ENCODE measurements at places on chromosomes 4 and X.
A peak's percentile ranks its signal among the peaks of the same experiment; 100 is the strongest.

DNA sequence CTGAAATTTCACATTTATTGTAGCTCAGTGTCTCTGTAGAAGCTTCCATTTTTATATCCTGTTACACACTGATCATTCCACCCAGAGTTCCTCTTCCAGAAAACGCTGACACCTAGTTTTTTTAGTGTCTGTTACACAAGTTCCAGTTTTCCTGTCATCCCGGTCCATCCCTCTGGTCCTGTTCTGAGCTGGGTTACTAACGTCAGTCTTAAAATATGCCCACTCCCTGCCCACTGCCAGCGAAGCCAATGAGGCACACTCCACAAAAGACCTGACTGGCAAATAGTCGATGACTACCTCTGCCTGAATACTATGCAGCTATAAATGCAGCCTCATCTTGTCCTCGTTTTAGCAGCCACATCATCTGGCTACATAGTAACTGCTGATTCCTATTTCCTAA lies 30.9 kb upstream of the DDX3X start:
- peak; percentile 39 for DNase-seq

DNA sequence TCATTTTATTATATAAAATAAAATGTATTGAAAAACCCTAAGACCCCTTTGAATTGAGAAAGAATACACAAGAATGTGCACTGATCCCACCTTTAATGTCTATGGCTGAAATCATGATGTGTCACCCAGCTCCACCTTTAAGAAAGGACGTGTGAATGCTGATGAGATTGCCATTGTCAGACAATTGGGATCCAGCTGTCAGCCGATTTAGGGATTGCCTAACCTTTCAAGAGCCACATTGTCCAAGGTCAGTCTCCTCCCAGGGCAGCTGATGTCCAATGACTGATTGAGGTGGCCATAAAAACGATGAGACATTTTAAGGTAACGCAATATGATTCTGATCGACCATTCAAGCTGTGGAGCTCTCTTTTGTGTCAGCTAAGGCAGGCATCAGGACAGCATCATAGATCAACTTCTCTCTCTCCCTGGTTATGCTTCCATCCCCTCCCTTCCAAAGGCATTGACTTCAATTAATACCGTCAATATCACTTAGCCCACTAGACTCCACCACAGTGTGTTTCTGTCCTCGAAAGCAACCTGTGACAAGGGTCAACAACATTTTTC lies 1676.4 kb downstream of the PCDH7 start:
- no peak for DNase-seq

DNA sequence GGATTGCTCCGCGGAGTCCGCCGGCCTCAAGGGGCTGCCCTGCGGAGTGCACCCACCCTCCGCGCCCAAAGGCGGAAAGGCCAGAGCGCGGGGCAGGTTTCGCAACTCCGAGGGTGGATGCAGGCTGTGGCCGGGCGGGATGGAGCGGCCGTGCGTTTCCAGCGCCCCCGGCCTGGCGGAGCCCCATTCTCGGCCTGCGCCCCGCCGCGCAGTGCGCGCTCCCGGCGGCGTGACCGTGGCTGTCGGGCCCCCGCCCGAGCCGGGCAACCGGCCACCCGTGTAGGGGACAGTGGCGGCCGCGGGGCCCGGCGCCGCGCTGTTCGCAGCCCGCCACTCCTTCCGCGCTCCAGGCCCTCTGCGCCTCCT lies 331 bp downstream of the SETD7 start:
- no peak for DNase-seq

DNA sequence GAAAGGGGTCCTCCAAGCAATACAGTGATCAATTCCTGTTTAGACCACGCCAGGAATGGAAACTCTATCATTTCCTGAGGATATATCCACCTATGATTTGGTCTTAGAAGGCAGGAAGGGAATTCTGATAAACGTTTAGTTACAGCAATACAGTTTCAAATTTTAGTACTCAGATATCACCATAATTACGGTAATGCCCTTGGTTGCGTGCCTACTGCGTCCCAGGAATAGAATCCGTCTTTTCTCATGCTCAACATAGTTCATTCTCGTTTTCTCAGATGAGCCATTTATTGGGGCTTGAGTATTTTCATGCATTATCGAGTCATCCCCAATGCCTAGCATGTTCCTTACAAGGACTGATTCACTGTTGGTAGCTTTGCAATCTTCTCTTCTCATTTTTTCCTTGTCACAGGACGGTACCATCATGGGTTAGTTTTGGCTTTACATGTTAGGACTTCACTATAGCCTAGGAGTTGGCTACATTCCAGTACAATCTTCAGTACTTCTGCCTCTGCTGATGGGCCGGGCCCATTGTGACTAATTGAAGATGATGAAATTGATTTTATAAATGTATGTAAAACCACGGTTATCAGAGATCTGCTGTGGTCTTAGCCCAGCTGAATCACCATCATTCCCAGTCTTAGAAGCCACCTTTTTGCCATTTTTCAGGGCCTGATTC lies 4.4 kb upstream of the PRKX start:
- DNase-seq, result no peak

DNA sequence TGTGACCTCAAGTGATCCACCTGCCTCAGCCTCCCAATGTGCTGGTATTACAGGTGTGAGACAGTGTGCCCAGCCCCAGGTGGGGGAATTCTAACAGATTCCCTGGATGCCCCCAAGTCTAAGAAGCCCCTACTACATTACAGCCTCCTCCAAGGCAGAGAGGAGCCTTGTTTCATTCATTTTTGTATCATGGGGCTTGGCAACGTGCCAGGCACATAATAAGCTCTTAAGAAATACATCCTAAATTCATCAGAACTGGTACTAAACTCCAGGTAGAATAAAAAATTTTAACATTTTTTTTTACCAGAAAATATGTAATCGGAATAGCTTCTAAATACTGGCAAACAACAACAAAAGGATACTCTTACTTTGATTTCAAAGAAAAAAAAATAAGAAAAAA lies 127.1 kb downstream of the CHIC2 start:
- no peak for DNase-seq

- DNase-seq, result no peak
These were observed 80.8 kb downstream of the AWAT2 start for GRCh38 chrX:69968950-69969349.

DNA sequence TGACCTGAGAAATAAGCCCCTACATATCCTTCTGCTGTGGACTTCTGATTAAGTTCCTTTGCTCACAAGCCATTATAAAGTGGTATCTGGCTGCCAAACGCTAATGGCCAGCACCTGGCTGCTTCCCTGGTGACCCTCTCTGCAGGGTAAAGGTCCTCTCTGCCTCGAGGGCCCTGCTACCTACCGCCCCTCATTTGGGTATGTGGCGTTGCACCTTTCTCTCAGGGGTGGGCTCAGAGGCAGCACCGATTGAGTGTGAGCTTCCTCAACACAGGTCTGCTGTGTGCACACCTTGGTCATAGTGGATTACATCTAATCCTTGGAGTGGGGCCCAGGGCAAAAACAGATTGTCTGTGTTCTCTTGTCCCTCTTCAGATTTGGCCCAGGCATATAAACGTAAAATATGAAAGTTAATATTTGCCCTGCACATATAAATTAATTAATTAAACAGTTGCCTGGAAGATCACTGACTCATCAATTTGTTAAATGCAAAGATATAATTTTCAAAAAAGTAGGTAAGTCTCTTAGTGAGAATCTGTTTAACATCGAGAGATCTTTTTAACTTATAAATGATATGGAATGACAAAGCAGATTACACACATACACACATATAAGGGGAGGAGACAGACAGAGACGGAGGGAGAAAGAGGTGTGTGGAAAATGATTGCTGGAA lies 174.5 kb upstream of the SMIM31 start:
- DNase-seq, result no peak

- DNase-seq, result no peak
These were observed 95.8 kb downstream of the COL25A1 start for GRCh38 chr4:109206620-109207019.

- no peak for DNase-seq
These were observed 47.2 kb downstream of the SLC34A2 start for GRCh38 chr4:25702848-25703247.

- no peak for DNase-seq
These were observed 17.0 kb upstream of the MAPK10 start for GRCh38 chr4:86376850-86377249.

- DNase-seq, result peak; percentile 12
These were observed 71.7 kb downstream of the DDX60L start for GRCh38 chr4:168408620-168409019.

GRCh38 chr4:171242831-171243230 lies 570.4 kb upstream of the GALNTL6 start:
- no peak for DNase-seq

GRCh38 chrX:150536455-150537116 lies 31.8 kb upstream of the MTM1 start:
- DNase-seq, result no peak

DNA sequence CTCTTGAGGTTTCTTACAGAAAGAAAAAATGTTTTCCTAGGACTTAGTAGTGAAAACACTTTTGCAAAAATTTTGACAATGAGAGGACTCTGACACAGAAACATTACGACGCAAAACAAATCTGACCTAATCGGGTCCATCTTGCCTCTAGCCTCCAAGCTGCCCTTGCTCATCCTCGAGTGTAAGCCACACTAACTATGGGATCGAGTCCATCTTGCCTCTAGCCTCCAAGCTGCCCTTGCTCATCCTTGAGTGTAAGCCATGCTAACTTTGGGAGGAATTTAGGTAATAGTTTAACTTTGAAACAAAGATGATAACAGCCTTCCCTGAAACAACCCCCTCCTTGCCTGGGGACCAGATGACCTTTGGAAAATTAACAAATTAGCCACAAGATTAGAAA lies 100.3 kb upstream of the FRG1 start:
- no peak for DNase-seq

- DNase-seq, result no peak
These were observed 1.3 kb upstream of the PDHA1 start for GRCh38 chrX:19342331-19342906.

- no peak for DNase-seq
These were observed 27.9 kb upstream of the MSMO1 start for GRCh38 chr4:165299399-165300060.

DNA sequence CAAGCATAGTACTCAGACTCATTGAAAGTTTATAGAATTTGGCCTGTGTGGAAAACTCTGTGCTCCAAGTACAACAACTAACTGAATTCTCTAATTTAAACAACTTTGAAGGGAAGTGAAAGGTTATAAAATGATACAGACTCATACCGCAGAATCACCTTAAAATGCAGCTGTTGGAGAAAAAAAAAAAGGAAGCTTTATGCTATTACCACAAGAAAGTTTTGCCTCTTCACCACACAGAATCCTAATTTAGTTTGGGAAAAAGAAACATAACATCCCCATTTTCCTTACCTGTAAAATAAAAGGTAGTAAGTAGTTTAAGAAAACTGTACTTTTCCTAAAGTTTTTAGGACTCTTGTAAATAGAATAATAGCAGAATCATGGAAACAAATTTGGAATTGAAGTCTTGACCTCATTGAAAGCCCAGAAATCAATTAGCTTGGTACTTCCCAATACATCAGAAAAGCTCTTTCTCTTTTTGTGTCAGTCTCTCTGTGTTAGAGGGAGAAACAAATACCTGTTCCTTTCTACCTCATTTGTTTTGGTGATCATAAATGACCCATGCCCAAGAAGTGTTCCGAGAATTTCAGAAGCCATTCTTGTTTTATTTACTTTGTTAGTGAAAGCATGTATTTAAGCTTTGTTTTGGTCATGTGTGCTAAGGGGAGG lies 78.8 kb downstream of the NFKB1 start:
- no peak for DNase-seq

GRCh38 chr4:19300213-19300612 lies 951.5 kb upstream of the SLIT2 start:
- no peak for DNase-seq

- no peak for DNase-seq
These were observed 37.7 kb downstream of the PDHA2 start for GRCh38 chr4:95877636-95878035.

DNA sequence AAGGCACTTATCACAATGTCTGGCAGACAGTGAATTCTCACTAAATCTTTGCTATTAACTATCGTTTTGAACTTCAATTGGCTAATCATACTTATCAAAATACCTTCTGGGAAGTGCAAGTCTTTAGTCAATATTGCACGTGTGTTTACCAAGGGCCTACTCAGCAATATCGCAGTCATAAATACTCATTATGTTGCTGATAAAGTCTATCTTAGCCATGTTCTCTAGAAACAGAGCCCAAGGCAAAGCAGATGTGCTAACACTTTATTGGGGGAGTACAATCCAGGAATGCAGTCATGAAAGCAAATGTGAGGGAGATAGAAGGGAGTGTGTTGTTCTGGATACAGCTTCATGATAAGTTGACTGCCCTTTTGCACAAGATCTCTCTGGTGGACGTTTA lies 90.5 kb downstream of the FBXO8 start:
- no peak for DNase-seq

DNA sequence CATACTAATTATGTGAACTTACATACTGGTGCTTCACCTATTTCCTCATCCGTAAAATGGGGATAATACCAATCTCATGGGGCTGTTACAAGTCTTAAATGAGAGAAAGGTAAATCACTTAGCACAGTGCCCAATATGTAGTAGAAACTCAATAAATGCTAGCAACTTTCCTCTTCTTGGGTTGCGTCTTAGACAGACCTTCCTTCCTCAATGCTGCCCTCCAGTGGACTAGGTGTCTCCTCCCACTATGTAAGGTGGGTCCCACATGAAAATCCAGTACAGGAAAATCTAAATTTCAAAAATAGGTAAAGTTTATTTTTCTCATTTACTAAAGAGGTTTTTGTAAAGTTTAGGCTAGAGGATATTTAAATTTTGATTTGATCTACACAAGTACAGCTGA lies 20.6 kb downstream of the ZDHHC9 start:
- DNase-seq, result no peak

DNA sequence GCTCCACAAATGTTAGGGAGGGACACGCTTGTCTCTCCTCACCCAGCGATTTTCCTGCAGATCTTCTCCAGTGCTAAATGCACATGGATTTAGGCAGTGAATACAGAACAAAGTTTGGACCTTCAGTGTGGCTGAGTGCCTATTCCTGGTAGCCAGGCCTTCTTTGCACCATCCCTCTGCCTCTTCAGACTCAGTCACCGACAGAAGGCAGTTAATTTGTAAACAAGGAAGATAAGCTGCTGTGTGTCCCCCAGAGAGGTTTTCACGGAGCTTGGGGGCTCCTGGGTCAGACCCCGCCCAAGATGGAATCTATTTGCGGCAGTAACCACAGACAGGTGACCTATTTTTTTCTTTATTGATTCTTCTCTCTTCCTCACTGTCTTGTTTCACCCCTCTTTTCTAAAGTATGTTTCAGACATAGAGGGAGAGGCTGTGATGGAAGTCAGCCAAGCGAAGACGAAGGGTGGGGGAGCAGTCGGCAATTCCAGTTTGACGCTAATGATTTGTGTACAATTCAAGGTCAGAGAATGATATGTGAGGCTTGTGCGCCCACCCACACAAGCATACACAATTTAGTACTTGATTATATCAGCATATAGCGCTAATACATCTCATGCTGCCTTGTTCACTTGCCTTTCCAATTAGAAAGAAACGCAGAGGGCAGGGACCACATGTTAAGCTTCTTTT lies 200.8 kb downstream of the MGST2 start:
- no peak for DNase-seq

Data from T1000 (cell line).